T-cell (primary cell): ENCODE measurements at places on chromosomes 5 and 9.

DNA sequence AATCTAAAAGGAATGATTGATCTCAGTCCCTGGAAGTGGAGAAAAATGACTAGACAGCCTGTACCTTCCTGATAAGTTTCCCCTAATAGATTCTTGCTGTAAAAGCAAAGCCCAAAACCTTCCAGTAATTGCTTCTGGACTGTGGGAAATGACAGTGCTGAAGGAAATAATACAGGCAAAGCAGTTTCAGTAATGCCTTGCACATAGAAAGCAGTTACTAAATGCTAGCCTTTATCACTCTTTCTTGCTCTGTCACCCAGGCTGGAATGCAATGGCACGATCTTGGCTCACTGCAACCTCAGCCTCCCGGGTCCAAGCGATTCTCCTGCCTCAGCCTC lies 50.3 kb downstream of the MAP1B start:
- no peak for DNase-seq

DNA sequence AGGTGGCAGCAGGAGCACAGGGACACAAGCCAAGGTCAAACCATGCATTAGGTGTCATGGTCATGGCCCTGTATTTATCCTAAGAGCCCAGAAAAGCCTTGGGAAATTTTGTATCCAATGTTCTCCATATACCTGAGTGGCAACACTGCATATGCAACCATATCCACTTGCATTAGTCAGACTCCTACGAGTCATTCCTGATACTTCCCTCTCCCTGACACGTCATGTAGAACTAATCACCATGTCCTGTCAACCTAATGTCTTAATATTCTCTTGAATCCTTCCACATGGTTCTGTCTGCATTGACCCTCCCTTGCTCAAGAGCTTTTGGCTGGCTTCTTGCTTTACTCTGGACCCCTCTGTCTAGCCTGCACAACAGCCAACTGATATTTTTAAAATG lies 9.4 kb downstream of the SCGB3A2 start:
- DNase-seq, result no peak

- no peak for DNase-seq
Observed at GRCh38 chr5:62460578-62460983, 48.0 kb downstream of the IPO11 start.

DNA sequence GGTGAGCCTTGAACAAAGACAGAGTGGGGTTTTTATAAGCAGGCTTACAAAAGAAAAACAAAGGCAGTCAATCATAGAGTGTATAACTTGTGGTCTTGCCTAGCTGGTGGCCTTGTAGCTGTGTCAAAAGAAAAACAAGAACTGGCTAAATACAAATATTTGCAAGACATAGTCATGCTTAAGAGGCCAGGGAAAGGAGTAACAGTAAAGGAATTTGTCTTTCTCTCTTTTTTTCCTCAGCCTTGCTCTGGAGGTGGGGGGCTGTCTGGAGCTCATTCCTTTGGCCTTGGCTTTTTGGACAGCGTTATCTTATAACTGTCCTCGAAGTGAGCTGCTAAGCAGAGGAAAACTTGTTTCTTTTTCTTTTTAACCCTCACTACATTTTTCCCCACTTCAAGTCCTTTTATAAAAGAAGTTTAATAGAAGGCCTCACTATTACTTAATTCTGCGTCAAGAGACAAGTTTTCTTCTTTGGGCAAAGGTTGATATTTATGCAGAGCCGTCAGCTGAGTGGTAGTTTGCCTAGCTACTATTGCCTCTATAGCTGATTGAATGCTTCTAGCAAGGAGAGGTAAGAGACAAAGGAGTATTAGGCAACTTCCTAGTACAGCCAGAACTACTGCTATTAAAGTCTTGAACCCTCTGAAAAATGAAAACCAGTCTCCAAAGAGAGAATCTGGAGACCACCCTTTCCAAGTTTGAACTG lies 14.3 kb downstream of the CEL start:
- DNase-seq, result no peak

DNA sequence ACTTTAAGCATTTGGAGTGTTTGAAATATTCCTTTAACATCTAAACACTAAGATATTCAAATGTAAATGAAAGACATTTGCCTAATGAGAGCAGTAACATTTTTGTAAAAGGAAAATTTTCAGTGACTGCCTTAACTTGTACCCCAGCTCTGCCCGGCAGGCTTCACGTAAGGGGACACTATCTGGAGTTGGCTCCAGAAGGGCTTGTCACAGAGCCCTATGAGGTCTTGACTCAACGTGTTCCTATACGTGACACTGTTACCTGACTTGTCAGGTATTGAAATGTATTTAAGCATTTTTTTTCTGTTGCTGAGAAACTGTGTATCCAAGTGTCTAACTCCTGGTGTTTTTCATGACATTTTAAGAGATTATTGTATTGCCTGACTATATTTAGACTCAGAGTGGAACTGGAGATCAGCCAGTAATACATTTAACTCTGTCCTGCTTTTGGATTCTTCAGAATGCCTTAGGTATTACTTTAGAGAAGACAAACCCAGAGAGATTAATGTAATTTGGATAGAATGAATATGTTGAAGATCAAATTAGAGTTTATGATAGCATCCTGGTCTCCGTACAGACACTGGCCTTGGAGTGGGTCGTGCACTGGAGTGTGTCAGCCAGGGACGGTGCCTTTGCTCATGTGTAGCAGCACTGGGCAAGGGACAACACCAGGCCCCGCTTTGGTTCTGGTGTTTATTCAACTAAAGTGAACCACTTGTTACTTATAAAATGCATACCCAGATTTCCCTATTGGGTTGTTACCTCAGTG lies 34.6 kb upstream of the PHF2 start:
- DNase-seq, result no peak
